ENCODE measurements at places on chromosomes 7 and 10. TPM values are rescaled to one million over a fixed set of nuclear protein-coding genes. Genes with fewer than 3 reads are reported as not detected.

DNA sequence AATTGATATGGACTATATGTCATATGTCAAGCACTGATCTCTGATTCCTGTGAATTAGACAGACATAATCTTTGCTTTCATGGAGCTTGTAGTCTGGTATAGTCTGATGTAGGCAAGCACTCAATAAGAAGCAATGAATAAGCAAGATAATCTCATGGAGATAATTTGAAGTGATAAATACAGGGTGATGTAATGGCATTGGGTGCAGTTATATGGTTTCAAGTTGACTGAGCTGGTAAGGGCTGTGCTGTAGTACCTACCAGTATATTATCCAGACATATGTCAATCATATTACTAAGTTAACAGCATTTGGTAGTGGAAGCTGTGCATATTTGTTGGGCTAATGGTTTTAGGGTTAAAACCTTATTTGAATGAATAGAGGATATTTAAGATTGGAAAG lies 117.5 kb upstream of the PRPS1L1 start:
- no peak for DNase-seq
- H3K27me3 ChIP-seq: no peaks in the 10 kb centered on the region
- H3K36me3 ChIP-seq: no peaks in the 10 kb centered on the region
- H3K4me1 ChIP-seq: peaks cover 8% of the 10 kb centered on the region

- no peaks in the 10 kb centered on the region for H3K27me3 ChIP-seq
- H3K4me1 ChIP-seq: no peaks in the 10 kb centered on the region
- no peak overlapping the region for H3K27ac ChIP-seq
- no peaks in the 10 kb centered on the region for H3K36me3 ChIP-seq
- DNase-seq: no peak
- H3K4me3 ChIP-seq: no peak overlapping the region
These were observed 15.8 kb downstream of the C10orf71 start for GRCh38 chr10:49314806-49315205.

- no peaks in the 10 kb centered on the region for H3K27me3 ChIP-seq
- no peaks in the 10 kb centered on the region for H3K36me3 ChIP-seq
- no peak for DNase-seq
- H3K4me3 ChIP-seq: no peak overlapping the region
- no peak overlapping the region for H3K27ac ChIP-seq
These were observed 101.2 kb downstream of the MPP7 start for GRCh38 chr10:28201410-28202400.

DNA sequence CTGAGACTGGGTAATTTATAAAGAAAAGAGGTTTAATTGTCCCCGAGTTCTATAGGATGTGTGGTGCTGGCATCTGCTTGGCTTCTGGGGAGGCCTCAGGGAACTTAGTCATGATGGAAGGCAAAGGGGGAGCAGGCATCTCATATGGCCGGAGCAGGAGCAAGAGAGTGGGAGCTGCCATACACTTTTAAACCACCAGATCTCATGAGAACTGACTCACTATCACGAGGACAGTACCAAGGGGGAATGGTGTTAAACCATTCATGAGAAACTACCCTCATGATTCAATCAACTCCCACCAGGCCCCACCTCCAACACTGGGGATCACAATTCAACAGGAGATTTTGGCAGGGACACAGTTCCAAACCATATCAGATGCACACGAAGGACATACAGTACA lies 199.9 kb upstream of the DPP6 start:
- H3K27ac ChIP-seq: no peak overlapping the region
- no peak overlapping the region for H3K4me3 ChIP-seq
- peaks cover 6% of the 10 kb centered on the region for H3K36me3 ChIP-seq
- H3K4me1 ChIP-seq: no peaks in the 10 kb centered on the region
- DNase-seq: no peak

DNA sequence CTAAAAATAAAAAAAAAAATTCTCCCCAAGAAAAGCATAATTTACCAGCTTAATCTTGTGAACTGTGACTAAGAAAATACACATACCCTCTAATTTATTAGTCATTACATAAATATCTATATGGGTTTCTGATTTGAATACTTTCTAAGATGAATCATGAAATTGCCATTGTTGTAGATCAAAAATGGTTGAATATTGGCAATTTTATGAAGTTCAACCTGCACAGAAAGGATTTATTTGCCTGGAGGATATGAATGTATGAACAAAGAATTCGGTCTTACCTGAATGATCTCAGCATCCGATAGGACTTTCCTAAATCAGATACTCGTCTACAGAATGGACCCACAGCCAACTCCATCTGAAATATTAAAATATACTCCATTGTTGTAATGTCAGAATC lies 61.5 kb downstream of the HBP1 start:
- H3K27ac ChIP-seq: no peak overlapping the region
- no peaks in the 10 kb centered on the region for H3K36me3 ChIP-seq
- no peaks in the 10 kb centered on the region for H3K27me3 ChIP-seq
- H3K4me3 ChIP-seq: no peak overlapping the region

The GPR146 gene
- 0.28 TPM for total RNA-seq

Data from GM23338 (cell line).